Frontal cortex (tissue), 4 donors: ENCODE measurements at places on chromosomes 1 and 21. TPM values are rescaled to one million over a fixed set of nuclear protein-coding genes. Genes with fewer than 3 reads are reported as not detected.

DNA sequence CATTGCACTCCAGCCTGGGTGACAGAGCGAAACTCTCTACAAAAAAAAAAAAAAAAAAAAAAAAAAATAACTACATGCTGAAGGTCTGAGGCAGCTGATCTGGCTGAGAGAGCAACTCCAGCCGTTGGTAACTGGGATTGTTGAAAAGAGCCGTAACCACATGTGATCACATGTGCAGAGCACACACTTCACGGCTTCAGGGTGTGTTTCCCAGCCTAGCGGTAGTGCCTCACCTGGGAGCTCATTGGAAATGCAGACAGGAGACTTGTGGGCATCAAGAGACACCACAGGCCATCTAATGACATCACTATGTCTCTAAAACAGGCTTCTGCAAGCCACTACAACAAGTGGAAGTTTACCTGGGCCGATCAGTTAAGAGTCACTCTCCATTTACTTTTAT lies 11.8 kb upstream of the OTUD7B start:
- DNase-seq, result no peak

GRCh38 chr21:21200939-21201615 lies 202.9 kb downstream of the NCAM2 start:
- no peak for DNase-seq

- no peak for DNase-seq
Measured at GRCh38 chr1:17596651-17597509, 57.4 kb downstream of the ARHGEF10L start.

- DNase-seq, result no peak
Measured at GRCh38 chr1:36223381-36223995, 755 bp upstream of the THRAP3 start.

DNA sequence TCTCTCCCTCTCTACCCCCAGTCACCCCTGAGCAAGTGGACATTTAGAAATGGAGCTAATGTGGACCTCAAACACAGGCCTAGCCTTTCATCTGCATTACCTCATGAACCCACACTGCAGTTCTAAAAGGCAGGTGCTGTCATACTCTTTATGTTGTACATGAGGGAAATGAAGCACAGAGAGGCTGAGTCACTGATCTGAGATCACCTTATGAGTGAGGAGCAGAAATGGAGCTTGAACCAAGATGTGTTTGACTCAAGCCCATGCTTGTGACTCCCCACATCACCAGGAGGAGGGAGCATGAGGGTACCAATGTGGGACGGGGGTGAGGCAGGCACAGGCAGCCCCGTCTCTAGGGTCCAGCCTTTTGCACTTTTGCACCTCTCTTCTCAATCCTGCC lies 702.8 kb downstream of the PTPRU start:
- DNase-seq, result no peak

- no peak for DNase-seq
Measured at GRCh38 chr1:33797849-33798248, 66.0 kb upstream of the HMGB4 start.

DNA sequence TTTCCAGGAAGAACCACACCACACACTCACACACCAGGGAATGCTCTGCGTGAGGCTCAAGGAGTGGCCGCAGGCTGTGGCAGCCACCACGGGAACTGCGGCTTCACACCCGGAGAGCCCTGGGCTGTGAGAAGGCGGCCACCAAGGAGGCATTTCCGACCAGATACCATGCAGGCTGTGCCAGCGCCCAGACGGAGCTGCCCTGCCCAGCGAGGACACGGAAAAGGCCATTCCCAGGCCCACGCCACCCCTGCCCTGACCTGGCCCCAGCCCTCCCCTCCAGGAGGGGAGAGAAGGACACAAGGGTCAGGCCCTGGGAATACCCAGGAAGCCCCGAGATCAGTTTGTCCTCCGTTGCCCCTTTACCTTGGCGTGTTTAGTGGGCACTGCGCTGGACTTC lies 119.3 kb downstream of the NPHP4 start:
- DNase-seq, result no peak

DNA sequence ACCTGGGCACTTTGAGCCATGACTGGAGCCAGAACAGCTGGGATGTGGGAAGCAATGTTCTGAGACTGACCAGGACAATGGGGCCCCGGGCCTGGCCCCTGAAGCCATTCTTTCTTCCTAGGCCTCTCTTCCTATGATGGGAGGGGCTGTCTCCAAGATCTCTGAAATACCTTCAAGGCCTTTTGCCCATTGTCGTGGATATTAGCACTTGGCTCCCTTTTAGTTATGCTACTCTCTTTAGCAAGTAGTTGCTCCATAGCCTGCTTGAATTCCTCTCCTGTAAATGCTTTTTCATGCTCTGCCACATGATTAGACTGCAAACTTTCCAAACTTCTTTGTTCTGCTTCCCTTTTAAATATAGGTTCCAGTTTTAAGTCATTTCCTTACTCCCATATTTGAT lies 262.9 kb upstream of the CACYBP start:
- DNase-seq, result no peak

DNA sequence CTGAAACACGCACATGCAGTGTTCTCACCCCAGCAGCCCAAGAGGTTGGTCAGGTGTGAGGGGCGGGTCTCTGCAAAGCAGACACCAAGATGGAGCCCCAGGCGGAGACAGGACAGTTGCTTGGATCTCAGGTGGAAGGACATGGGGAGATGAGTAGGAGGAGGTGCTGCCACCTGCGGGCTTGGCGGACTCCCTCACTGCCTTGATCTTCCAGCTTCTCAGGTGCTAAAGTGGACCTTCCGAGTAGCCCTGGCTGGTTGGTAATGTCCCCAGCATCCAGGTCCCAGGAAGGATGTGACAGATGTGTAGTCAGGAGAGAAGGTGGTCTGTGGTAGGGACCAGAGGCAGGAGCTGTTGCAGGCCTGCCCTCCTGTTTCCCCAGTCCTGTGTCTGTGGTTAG lies 114.1 kb downstream of the AJAP1 start:
- no peak for DNase-seq

DNA sequence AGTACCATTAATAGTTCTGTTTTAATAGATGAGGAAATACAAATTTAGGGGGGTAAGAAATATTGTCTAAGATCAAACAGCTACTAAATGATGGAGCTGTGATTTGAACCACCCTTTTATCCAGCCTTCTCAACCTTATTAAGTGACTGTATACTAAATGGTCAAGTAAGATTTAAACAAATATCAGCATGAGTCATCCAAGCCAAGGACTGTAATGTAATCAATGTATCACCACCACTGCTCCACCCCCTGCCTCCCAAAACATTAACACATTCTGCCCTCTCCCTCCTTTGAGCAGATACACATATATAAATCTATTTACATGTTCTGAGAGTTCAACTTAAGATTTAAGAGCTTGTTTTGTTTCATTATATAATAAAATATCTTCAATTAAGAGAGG lies 58.9 kb downstream of the LRRC40 start:
- no peak for DNase-seq

DNA sequence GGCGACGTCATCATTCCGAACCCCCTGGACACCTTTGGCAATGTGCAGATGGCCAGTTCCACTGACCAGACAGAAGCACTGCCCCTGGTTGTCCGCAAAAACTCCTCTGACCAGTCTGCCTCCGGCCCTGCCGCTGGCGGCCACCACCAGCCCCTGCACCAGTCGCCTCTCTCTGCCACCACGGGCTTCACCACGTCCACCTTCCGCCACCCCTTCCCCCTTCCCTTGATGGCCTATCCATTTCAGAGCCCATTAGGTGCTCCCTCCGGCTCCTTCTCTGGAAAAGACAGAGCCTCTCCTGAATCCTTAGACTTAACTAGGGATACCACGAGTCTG lies 10.0 kb downstream of the PROX1 start:
- no peak for DNase-seq

- no peak for DNase-seq
Measured at GRCh38 chr1:225830841-225831240, 20.9 kb downstream of the EPHX1 start.

- no peak for DNase-seq
Measured at GRCh38 chr1:119968068-119968492, 71.8 kb upstream of the ADAM30 start.

The PBX1 gene
- 197 TPM for total RNA-seq

The FCMR gene
- total RNA-seq, result under 0.01 TPM

The CACHD1 gene
- 17.5 TPM for total RNA-seq

The CD58 gene
- total RNA-seq, result 6.1 TPM

The ITGB2 gene
- total RNA-seq, result 4.9 TPM

The PTPN7 gene
- not detected for total RNA-seq

The SYTL1 gene
- total RNA-seq, result not detected

The SYDE2 gene
- total RNA-seq, result 6.9 TPM

The SPRR5 gene
- total RNA-seq, result not detected
